Osteocyte (in vitro differentiated cells): ENCODE measurements at places on chromosomes 13 and 19. TPM values are rescaled to one million over a fixed set of nuclear protein-coding genes. Genes with fewer than 3 reads are reported as not detected.

The SIGLEC5 gene
- total RNA-seq: not detected in 2 replicates

The KLHL26 gene
- total RNA-seq: 12.4 and 13.2 TPM in 2 replicates

DNA sequence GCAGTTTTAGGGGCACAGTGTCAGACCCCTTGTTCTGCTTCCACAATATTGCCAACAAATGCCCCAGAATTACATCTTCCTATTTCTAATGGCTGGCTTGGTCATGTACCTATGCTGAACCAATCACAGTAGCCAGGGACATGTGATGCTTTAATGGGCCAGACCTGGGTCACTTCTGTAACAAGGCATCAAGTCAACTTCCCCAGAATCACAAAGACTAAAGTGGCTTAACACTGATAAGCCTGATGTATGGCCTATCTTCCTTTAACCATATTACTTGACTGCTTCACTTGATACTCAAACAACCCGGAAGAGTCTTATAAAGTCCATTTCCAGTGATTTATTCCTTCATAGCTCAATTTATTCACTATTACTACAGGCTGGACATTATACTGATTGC lies 19.6 kb downstream of the LNX2 start:
- DNase-seq: no peak

DNA sequence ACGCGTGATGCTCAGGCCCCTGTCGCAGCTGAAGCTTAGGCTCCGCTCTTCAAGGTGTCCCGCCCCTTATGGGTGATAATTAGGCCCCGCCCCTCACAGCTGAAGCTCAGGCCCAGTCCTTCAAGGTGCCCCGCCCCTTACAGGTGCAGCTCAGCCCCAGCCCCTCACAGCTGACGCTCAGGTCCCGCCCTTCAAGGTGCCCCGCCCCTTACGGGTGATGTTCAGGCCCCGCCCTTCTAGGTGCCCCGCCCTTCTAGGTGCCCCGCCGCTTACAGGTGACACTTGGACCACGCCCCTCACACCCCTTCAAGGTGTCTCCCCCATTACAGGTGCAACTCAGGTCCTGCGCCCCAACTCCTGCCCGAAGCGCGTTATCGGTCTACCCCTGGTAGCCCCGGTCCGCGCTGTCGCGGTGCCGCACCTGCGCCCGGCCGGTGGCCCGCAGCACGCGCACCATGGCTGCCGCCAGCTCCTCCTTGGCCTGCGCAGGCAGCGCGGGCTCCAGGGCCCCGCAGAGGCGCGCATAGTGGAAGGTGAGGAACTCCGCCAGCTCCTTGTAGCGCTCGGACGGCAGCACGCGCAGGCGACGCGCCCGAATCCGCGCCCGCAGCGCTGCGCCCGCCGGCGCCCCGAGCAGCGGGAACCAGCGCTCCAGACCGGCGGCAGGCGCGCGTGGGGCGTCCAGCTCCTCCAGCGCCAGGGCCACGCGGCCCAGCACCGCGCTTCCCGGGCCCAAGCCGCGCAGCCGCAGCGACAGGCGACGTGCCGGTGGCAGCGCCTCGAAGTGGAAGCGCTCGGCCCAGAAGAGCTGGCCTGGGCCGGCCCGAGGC lies 7.3 kb downstream of the RASAL3 start:
- no peak for DNase-seq

- no peak for DNase-seq
These were observed 155.2 kb downstream of the DPF1 start for GRCh38 chr19:38068826-38069225.

- no peak for DNase-seq
These were observed 3.8 kb upstream of the LGALS7B start for GRCh38 chr19:38785187-38785699.

DNA sequence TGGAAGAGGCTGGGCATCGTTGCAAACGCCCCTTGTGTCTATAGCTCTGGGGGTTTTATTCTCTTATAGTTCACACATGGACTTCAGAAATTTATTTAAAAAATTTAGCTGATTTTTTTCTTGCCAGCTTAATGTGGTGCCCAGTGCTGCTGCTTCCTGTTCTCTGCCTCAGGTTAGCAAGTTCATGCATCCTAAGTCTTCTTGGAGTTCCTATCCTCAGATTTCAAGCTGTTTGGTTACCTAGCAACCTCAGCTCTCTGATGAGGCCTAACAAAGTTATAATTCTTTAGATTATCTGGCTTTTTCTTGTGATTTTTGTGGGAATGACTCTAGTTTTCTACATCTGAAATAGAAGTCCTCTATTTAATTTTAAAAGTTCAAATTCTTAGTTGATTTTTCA lies 250.9 kb downstream of the MAB21L1 start:
- no peak for DNase-seq

- no peak for DNase-seq
These were observed 123.2 kb upstream of the UFM1 start for GRCh38 chr13:38226496-38226895.

GRCh38 chr13:50615234-50615633 lies 228.3 kb downstream of the DLEU7 start:
- DNase-seq: no peak
